ENCODE measurements at places on chromosomes 6 and 20.

- DNase-seq: no peak
These were observed 317.0 kb downstream of the CDC5L start for GRCh38 chr6:44704240-44705150.

DNA sequence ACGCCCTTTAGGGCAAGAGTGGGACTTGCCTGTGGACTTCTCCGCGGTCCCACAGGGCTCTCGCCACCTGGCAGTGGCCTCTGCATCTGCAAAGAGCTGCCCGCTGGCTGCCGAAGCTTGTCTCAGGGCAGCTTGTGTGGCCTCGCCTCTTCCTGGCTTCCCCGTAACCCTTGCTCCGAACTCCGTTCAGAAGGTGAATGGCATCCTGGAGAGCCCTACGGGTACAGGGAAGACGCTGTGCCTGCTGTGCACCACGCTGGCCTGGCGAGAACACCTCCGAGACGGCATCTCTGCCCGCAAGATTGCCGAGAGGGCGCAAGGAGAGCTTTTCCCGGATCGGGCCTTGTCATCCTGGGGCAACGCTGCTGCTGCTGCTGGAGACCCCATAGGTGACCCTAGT lies 3.0 kb downstream of the RTEL1 start:
- no peak for DNase-seq

DNA sequence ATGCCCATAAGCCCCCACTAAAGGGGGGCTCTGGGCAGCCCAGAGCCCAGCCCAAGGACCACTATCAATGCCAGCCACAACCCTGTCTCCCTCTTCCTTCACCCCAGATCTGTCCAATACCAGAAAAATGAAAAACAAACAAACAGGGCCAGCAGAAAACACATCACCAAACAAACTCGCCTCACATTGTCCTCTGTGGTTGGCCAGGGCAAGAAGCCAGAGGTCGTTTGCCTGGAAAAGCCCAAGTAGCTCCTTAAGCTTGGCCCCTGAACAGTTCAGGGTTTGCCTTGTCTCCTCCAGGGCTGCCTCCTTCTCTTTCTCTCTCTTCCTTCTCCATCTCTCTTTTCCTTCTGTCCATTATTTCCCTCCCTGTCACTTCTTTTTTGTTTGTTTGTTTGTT lies 10.1 kb upstream of the SCUBE3 start:
- no peak for DNase-seq

DNA sequence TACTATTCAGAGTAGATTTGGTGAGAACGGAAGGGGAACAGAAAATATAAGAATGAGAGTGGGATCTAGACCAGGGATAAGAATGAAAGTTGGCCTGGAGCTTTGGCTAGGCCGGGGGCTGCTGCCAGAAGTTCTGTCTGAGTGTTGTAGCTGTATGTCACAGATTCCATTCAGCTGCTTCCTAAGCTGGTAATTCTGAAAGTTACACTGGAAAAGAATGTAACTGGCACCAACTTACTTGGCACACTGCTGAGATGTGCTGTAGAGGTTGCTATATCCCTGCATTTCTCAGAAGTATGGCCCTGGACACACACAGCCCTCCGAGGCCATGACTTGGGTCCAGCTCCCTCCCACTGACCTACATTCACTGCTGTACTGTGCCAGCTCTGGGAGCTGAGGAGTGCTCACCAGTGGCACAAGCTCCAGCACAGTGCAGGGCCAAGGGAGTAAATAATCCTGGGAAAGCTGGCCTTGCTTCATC lies 25.8 kb upstream of the TMEM217 start:
- DNase-seq: no peak

- DNase-seq: no peak
These were observed 6.0 kb downstream of the CEP85L start for GRCh38 chr6:118645395-118645794.

- no peak for DNase-seq
These were observed 3.3 kb upstream of the APMAP start for GRCh38 chr20:24995741-24996448.

- DNase-seq: no peak
These were observed 13.5 kb downstream of the ZC2HC1B start for GRCh38 chr6:143877584-143878271.

GRCh38 chr6:73418081-73418741 lies 23.6 kb downstream of the DDX43 start:
- DNase-seq: no peak

DNA sequence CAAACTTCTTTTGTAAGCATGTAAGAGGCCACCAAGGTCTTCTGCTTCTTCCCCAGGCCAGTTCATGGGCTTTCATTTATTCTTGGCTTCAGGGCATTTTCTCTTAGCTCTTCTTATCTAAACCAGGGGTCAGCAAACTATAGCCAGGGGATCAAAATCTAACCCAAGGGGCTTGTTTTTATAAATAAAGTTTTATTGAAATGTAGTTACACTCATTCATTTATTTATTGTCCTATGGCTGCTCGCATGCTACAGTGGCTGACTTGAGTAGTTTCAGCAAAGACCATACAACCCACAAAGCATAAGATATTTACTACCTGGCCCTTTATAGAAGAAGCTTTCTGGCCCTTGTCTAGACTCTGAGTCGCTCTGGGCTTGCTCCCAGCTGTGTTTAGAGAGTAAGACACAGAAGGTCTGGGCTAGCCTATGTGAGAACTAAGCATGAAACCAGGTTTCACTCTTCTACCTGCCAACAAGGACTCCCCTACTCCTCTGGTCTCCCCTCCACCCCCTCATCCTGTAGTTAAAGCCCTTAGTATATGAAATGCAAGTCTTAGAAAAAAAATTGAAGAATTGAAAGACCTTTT lies 43.2 kb downstream of the KHDC1L start:
- no peak for DNase-seq

- DNase-seq: peak; percentile 33
These were observed 71.6 kb downstream of the GPX5 start for GRCh38 chr6:28597217-28597835.

GRCh38 chr6:11747021-11747420 lies 31.6 kb downstream of the ADTRP start:
- no peak for DNase-seq

- DNase-seq: no peak
These were observed 11.8 kb downstream of the C20orf203 start for GRCh38 chr20:32661820-32662528.

DNA sequence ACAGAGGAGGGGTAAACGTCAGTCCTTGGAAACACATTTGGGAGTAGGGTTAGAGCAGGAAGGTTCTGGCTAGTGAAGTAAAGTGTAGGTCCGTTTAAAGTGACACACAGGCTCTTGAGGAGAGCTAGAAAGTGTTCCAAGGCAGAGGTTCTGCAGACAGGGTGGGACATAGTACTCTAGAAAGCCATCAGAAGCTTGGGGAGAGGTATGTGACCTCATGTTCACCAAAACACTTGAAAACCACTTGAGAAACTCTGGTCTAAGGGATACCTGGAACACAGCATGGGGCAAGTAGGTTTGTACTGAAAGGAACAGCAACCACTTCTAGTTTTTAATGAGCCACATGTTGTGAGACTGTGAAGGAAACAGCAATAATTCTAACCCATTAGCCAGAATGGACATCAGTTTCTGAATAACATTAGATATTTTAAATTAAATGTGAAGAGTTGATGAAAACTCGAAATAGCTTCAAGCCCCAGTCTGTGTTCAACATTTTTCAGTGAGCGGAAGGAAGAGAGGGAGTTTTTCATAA lies 49.0 kb downstream of the SOBP start:
- no peak for DNase-seq

DNA sequence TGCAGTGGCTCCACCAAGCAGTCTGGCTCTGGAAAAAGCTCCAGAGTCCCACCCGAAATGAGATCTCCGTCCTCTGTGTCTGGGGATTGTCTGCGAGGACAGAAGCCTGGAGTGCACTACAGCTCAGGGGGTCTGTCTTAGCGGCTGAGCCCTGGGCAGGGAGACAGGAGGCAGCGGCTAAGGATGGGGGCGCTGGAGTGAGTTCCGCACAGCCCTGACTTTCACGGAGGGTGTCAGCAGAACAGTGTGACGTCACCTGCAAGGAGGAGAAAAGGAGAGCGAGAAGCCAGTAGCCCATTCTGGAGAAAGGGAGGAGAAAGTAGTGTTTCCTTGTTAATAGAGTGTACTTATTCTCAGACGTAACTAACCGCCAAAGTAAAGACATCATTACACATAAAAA lies 97.6 kb downstream of the FAM50B start:
- DNase-seq: no peak

DNA sequence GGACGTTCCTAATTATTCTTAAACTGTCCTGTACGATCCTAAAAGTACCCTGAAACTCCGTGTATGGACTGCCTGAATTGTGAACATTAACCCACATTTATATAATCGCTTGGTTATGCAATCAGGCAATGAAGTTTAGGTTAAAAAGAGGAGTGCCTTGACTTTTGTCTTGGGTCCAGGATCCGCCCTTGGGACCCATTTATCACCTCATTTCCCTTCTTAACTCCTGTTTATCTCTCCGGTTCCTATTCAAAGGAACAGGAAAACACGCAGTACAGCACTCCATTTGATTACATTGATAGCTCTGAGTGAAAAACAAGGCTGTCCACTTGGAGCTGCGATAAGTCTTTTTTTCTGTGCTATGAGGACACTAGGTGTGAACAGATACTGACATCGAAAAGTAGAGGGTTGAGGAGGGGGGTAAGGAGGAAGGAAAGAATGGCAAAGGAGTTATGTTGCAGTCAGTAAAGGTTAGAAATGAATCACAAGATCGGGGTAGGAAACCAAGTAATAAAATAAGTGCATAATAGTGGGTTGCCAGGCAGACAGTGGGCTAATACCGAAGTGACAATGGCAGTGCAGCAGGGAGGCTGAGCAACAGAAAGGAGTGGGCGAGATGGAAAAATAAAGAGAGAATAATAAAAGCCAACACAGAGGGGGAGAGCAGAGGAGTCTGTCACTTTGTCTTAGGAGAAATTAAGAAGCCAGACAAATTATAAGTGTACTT lies 15.9 kb upstream of the PCK1 start:
- no peak for DNase-seq

GRCh38 chr20:51326201-51326819 lies 216.2 kb downstream of the NFATC2 start:
- no peak for DNase-seq

DNA sequence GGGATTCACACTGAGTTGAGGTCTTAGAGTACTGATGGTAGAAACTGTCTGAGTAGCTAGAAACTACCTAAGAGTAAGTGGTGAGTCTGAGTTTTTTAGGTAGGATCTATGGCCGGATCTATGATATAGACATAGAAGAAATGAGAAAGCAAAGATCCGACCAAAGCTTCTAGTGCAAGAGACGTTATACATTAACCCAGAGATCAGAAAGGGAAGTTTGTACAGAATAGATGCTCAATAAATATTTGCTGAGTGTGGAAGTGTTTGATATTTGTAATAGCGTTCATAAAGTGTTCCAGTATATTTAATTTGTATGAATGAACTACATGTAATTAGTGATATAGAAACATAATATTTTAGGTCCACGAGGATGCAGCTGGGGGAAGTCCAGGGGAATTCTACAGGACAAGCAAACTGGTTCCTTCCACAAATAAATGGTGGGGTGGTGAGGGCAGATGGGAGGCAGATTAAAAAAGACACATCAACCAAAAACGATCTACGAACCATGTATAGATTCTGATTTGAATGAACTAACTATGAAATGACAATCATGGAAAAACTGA lies 31.9 kb upstream of the JARID2 start:
- DNase-seq: no peak

DNA sequence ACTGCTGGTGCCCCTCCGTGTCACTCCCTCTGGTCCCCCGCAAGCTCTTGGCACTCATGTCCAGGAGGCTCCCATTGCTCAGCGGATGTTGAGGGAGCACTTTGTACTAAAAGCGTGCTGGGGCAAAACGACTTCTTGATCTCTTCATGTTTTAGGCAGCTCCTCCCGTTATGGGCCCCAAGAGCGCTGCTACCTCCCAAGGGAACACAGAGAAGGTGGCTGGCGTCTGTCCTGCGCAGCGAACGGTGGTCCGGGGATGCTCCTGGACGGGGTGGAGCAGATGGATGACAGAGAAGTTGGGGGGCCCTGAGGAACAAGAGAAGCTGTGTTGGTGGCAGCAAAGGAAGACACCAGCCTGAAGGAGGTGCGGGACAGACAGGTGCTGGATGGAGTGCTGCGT lies 99.8 kb downstream of the TMEM242 start:
- DNase-seq: no peak

DNA sequence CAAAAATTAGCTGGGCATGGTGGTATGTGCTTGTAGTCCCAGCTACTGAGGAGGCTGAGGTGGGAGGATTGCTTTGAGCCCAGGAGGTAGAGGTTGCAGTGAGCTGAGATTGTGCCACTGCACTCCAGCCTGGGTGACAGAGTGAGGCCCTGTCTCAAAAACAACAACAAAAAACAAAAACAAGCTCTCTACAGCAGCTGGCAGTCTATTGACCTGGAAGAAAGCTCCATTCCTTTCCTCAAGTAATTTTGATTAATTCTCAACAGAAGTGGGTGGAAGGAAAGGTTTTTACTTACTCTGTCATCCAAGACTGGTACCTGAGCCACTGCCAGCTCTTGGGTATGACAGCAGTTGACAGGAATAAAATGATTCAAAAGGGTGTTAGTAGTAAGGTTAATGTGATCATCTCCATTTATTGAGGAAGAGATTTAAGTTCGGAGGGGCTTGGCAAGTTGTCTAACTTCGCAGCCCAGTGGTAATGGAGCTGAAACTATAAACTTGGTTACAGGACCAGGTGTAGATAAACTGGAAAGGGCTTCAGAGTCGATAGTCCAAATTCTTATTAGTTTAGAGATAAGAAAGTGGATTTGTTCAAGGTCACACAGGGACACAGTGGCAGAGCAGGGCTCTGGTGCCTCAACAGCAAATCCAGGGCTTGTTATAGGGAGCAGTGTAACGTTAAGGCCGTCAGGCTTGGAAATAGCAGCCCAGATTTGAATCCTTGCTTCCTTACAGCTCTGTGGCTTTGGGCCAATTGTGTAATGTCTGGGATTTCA lies 14.8 kb downstream of the SRSF3 start:
- no peak for DNase-seq

- DNase-seq: no peak
These were observed 223.7 kb downstream of the TAF4 start for GRCh38 chr20:61841966-61842365.

GRCh38 chr6:43318011-43318410 lies 9.4 kb upstream of the CRIP3 start:
- no peak for DNase-seq

DNA sequence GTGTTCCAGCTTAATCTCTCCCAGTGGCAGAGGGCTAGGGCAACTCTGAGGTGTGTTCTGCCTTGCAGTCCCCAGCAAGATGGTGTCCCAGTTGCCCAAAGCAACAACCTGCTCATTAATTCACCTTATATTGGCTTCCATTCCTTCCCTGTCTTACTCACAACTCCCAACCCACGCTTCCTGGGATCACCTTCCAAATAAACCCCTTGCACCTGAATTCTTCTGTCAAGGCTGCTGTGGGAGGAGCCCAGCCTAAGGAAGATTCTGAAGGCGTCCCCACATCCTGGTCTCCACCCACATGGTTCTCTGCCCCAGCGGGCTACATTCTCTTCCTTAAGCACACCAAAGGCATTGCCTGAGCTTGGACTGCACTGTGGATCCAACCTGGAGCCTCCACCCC lies 116.6 kb upstream of the MAFB start:
- no peak for DNase-seq

DNA sequence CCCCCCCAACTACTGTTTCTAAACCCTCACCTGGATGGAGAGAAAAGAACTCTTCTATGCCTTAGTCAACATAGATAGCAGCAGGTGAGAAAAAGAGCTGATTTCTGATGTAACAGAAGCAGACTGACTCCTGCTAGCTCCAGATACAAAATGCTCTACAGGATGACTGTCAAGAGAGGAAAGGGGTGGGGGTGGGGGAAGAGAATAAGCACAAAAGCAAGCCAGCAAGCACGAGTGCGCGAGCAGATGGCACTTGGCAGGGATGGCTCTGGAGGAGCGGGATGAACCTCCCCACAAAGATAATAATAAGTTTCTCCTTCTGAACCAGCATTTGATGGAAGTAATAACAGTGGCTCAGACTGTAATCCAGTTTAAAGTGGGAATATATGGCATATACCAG lies 45.6 kb upstream of the SPDEF start:
- DNase-seq: no peak

Measured in CD4-positive, alpha-beta T cell treated with Interleukin-17A for 1 hour (primary cell).